SJCRH30 (cell line): ENCODE measurements at places on chromosomes 6 and 20.
A peak's percentile ranks its signal among the peaks of the same experiment; 100 is the strongest.

DNA sequence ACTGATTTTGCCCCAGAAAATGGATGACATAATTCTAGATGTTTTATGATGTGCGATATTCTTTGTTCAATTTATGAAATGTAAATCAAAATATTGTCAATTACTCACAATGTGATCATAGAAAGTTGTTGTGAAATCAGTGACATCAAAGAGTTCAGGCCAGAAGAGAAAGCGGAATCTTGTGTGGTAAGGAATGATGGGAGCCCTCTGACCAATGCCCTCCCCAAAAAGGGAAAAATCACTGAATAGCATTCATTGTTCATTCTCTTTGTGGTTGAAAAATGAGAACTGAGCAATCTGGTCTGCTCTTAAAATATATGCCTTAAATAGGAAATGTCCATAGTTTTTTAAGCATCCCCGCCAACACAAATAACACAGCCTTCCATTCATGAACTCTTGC is 247.1 kb upstream of the GRIK2 start:
- DNase-seq = peak; percentile 15

- DNase-seq = peak; percentile 27
Observed at GRCh38 chr20:16128538-16129106, 444.6 kb downstream of the KIF16B start.

GRCh38 chr6:8844968-8845367 is 409.6 kb upstream of the SLC35B3 start:
- no peak for DNase-seq

DNA sequence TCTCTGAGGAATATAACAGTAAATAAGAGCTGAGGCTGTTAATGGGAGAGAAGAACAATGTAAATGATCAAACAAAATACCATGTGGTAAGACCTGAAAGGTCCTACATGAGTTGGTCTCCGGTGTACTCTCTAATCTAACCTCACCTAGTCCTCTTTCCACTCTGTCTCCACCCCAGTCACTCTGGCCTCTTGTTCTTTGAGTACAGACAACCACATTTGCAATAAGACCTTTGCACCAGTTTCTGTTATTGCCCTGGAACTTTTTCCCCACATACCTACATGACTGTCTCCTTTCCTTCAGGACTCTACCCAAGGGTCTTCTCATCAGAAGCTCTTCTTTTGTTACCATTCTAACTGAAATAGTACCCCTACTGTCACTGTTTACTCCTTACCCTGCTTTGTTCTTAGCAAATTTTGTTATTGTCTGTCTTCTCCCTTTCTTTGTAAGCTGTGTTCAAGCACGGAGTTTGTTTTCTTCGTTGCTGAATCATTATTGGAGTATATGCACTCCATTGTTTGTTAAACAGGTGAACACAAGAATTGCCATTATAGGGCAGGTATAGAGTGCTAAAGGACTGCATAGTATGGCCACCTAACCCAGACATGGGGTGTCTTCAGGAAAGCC is 37.3 kb downstream of the MAPK14 start:
- DNase-seq = no peak

DNA sequence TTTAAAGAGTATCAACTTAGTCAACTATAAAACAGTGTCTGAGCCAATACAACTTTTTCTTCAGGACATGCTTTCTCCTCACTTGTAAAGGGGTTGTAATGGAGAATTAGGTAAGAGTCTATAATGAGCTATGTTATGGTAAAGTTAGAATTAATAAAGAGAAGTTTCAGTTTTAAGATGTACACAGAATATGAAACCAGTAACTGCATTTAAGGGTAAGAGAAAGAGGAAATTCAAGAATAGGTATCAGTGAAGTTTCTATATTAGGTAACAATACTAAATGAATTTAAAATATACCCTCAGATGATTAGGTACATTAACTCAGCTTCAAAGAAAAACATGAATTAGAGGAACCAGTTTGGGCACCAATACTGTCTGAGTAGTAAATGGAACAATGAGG is 1444.3 kb upstream of the ADGRB3 start:
- DNase-seq = no peak

GRCh38 chr6:28896505-28897368 is 27.0 kb downstream of the TRIM27 start:
- DNase-seq = peak; percentile 62

- DNase-seq = no peak
Observed at GRCh38 chr6:81997090-81997926, 244.8 kb upstream of the TENT5A start.

DNA sequence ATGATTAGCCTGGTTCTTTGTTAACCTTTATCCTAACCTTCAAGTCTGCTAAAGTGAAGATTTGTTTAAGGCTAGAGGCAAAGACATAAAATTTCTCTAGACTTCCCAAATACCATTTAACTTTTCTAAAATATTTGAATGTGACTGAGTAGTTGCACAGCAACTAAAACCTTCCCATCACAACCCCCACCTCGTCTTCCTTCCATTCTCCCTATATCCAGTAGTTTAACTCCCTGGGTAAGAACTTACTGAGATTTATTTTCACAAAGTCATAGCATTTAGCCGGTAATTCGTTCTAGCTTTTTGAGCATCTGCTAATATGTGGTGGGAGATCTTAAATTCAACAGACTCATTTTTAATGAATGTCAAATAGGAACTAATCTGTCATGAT is 87.9 kb upstream of the AKIRIN2 start:
- no peak for DNase-seq

DNA sequence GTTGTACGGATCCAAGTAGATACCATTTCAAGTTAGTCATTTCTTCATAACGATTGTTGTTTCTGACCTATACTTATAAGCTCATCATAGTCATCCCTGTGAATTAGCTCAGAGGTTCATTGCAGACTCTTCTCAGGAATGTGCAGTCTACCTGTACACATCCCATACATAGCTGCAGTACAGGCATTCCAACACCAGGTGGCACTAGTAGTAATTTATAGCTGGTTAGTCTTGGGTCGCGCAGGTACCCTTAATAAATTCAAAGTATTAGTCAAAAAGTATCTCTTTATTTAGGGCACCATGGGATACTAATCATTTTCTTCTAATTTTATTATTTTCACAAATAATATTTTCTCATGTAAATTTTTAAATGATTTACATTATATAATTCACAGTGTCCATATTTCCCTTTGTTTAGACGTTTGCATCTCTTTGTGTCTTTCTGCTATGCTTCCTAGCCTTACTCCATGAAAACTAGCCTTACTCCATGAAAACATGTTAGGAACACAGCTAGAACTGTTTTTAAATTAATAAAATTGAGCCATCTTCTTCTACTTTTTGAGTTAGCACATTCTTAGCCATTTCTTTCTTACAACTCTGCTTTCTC is 128.6 kb upstream of the FAM83B start:
- peak; percentile 70 for DNase-seq

DNA sequence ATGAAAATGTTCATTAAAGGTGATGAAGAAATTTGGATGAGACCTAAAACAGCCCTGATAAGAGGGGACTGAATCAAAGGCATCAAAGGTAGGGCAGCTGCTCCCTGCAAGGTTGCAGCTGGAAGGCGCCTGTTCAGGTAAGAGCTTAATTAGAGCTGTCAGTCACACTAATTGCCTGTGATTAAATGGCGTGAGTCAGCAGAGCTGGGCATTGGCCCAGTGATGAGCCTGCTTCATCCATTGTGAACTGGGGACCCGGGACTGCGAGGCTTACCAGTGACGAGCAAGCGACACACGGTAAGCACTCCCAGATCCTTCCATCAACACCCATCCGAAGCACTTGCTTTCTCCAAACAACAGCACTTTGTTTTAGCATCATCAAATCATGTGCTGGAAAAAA is 621.5 kb upstream of the CDH4 start:
- no peak for DNase-seq

DNA sequence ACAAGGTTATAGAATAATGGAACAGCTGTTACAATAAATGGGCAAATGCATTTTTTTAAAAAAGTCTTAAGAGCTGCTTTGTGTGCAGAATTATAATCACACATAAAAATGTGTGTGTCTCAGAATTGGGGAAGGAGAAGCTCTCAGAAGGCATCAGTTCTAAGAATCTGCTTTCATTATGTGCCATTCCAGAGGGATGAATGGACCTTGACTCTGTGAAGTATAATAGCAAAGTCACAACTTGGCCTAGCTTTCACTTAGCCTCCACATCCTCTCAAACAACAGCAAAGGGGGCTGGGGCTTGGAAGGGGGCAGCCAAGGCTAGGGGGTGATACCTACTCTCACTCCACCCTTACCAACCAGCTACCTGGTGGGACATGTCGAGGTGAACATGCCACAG is 265.0 kb downstream of the CDC5L start:
- DNase-seq = no peak

- no peak for DNase-seq
Observed at GRCh38 chr20:49557449-49557848, 10.5 kb downstream of the PTGIS start.

DNA sequence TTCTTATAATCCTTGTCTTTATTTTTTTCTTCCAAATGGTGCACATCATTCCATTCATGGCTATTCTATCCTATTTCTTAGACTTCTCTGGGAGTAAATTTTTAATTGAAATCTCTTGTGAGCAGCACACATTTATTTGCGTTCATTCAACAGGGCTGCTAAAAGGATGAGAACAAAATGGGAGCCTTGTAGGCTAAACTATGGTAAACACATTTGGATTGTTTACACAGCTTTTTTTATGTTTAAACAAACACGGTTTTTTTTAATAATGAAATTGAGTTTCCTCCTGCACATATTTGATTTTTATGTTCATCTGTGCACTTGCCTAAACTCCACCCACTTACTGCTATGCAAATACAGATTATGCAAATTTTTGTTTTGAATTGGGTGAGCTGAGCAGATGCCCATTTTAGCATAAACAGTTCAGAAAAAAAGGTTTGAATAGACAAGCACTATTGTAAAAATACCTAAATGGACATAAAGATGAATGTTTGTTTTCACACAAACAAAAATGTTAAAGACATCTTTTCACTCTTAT is 92.0 kb downstream of the OLIG3 start:
- DNase-seq = no peak

- DNase-seq = no peak
Observed at GRCh38 chr6:17458966-17459365, 65.6 kb downstream of the CAP2 start.

- no peak for DNase-seq
Observed at GRCh38 chr6:16700202-16700915, 60.9 kb downstream of the ATXN1 start.

DNA sequence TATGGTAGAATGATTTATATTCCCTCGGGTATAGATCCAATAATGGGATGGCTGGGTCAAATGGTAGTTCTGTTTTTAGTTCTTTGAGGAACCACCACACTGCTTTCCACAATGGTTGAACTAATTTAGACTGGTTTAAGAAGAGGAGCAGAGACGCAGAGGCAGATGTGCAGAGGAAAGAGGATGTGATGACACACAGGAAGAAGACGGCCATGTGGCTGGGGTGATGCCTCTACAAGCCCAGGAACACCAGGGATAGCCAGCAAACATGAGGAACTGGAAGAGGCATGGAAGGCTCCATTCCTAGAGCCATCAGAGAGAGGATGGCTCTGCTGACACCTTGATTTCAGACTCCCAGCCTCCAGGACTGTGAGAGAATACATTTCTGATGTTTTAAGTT is 218.3 kb upstream of the DTNBP1 start:
- no peak for DNase-seq

GRCh38 chr20:25220810-25221591 is 25.5 kb downstream of the ENTPD6 start:
- no peak for DNase-seq

GRCh38 chr6:111858347-111858746 is 14.9 kb downstream of the FYN start:
- no peak for DNase-seq

GRCh38 chr20:37494796-37495195 is 26.3 kb upstream of the NNAT start:
- DNase-seq = no peak

GRCh38 chr6:37021356-37022129 is 16.1 kb downstream of the FGD2 start:
- peak; percentile 60 for DNase-seq

- peak; percentile 79 for DNase-seq
Observed at GRCh38 chr6:26205161-26205624, 118.0 kb downstream of the HFE start.

DNA sequence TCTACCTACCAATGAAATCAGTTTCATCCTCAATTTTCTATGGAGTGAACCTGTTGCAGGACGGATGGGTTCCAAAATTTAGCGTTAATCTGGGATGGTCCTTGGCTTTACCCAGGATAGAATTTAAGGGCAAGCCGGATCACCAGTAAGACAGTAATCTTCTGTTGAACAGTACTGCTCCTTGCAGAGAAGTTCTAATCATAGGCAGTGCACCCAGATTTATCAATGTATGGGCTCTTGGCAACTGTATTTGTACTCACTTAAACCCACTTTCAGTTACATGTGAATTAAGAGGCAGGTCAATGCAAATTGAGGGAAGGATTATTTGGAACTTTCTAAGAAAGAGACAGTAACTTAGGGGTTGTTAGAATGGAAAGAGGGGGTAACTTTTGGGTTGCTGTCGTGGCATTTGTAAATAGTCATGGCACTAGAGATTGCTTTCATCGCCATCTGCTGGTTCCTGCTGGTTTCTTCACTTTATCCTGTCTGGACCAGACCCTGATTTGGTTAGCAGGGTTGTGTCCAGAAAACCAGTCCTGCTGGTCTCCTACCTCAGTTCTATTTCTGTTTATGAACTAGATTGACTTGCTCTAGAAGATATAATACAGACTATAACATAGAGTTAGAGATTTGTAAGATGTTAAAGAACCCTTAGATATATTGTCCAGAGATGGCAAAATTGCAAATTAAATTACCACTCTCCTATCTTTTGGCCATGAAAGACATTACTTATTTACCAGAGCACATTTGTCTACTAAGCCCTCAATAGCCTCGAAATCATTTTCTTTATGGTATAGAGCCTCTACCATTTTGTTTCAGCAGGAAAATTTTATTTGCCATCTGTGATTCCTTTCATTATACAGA is 646.3 kb downstream of the UTRN start:
- DNase-seq = peak; percentile 34

- no peak for DNase-seq
Observed at GRCh38 chr6:126945150-126945685, 173.3 kb upstream of the RSPO3 start.

DNA sequence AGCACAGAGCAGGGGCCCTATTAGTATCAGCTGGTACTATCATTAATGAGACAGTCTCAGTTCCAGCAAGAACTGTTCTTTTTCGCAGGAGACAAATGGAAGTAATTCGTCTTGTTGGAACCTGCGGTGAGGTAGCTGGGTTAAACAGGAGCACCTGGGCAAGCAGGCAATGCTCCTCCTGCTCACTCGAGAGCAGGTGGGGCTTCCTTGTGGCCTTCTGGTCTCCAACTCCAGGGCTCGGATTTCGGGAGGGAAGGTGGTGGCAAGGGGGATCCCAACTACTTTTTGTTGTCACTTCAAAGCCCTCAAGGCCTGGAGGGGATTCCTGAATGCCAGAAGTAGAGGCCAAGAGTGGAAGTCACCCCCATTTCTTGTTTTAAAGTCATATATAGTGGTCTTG is 1.3 kb upstream of the SPEF1 start:
- no peak for DNase-seq

DNA sequence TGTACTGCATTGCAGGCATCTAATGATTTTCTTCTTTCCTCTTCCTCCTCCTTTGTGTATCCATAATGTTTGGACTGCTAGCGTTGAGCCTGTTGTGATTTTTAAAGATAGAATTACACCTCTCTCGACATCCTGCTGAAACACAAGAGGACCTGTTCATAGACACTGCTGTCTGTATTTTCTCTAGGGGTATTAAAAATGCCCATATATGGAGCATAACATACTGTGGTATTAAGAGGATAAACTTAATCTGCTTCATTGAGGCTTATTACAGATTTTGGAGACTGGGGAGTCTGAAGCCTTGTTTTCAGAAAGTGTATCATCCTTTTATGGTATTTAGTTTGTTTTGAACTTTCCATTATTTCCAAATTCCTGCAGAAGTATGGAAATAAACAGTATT is 414.3 kb downstream of the CDKAL1 start:
- DNase-seq = peak; percentile 15
